ENCODE measurements at places on chromosomes 3 and 15. TPM values are rescaled to one million over a fixed set of nuclear protein-coding genes. Genes with fewer than 3 reads are reported as not detected.

DNA sequence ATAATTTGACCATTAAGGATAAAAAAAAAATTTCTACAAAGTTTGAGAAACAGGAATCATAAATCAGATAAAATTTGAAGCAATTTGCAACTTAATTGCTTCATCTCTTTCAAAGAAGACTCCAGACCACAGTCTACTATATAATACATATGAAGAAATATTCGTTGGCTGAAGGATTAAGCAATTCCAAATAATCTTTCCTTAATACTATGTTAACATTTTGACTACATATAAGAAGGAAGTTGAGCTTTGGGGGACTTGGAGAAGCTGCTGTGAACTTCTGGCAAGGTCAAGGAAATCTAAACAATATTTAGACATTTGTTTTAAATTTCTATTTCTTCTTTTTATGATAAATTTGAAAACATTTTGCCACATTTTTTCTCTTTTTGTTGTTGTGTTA is 13.5 kb upstream of the GABRR3 start:
- H3K4me1 ChIP-seq, result no peaks in the 10 kb centered on the region
- no peaks in the 10 kb centered on the region for H3K27me3 ChIP-seq
- H3K27ac ChIP-seq, result no peak overlapping the region
- H3K4me3 ChIP-seq, result no peak overlapping the region
- DNase-seq, result no peak

Gene EBLN2
- total RNA-seq, result 5.1 TPM

GRCh38 chr3:58353722-58354553 is 21.2 kb downstream of the PXK start:
- H3K36me3 ChIP-seq, result no peaks in the 10 kb centered on the region
- no peaks in the 10 kb centered on the region for H3K27me3 ChIP-seq
- H3K27ac ChIP-seq, result no peak overlapping the region

GRCh38 chr15:96583671-96584070 is 253.2 kb downstream of the NR2F2 start:
- H3K4me1 ChIP-seq, result no peaks in the 10 kb centered on the region
- no peaks in the 10 kb centered on the region for H3K27me3 ChIP-seq
- no peak overlapping the region for H3K27ac ChIP-seq

GRCh38 chr15:48126667-48127355 is 6.0 kb downstream of the SLC24A5 start:
- no peaks in the 10 kb centered on the region for H3K4me1 ChIP-seq
- H3K4me3 ChIP-seq, result no peak overlapping the region
- DNase-seq, result no peak
- no peaks in the 10 kb centered on the region for H3K36me3 ChIP-seq
- H3K27ac ChIP-seq, result no peak overlapping the region
- no peaks in the 10 kb centered on the region for H3K27me3 ChIP-seq

All from aorta (tissue), 5 donors.